ENCODE measurements at places on chromosomes 1 and 21. TPM values are rescaled to one million over a fixed set of nuclear protein-coding genes. Genes with fewer than 3 reads are reported as not detected.

Gene MARK1
- total RNA-seq = 4.1 TPM

Gene COG2
- 28.6 TPM for total RNA-seq

Gene GIPC2
- total RNA-seq = 0.10 TPM

Gene ARMH1
- total RNA-seq = 1.7 TPM

DNA sequence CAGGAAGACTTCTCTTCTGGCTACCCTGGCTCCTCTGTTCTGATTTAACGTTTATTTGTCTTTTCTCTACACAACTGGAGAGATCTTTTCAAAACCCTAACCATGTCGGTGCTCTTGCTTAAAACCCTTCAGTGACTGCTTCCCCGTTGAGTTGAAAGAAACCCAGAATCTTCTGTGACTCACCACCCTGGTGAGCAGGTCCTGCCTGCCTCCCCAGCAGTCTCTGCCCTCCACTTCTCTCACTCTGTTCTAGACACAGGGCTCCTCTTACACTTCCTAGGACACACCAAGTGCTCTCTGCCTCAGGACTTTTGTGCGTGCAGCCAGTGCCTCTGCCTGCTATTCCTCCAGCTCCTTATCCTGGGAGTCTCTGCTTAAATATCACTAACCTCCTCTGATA, 131.4 kb downstream of the IER5 start:
- H3K4me3 ChIP-seq = no peak overlapping the region
- no peaks in the 10 kb centered on the region for H3K36me3 ChIP-seq
- no peaks in the 10 kb centered on the region for H3K4me1 ChIP-seq
- no peak for DNase-seq
- H3K27me3 ChIP-seq = peaks cover 16% of the 10 kb centered on the region
- H3K27ac ChIP-seq = no peak overlapping the region

- peaks cover 49% of the 10 kb centered on the region for H3K27me3 ChIP-seq
- H3K4me1 ChIP-seq = peaks cover 3% of the 10 kb centered on the region
- peak overlapping the region; percentile 54 for H3K4me3 ChIP-seq
- DNase-seq = no peak
These were observed 976 bp upstream of the BMP8B start for GRCh38 chr1:39789571-39790110.

DNA sequence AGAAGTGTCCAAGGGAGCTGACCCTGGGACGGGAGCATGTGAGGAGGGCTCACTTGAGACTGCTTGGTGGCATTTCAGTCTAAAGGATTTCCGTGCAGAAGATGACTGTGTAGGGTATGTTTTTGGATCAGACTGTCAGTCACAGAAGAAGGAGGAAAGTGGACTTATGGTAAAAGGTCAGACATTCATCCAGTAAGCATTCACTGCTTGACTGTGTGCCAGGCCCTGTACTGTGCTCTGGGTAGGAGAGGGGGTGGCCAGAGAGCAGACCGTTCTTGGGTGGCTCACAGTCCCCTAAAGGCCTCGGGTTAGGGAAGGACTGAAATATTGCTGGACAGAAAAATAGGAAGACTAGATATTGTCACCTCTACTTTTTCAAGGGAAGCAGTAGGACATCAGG, 2.1 kb upstream of the SERINC2 start:
- peaks cover 21% of the 10 kb centered on the region for H3K27me3 ChIP-seq
- no peak for DNase-seq
- no peaks in the 10 kb centered on the region for H3K36me3 ChIP-seq
- no peak overlapping the region for H3K27ac ChIP-seq
- H3K4me3 ChIP-seq = no peak overlapping the region

DNA sequence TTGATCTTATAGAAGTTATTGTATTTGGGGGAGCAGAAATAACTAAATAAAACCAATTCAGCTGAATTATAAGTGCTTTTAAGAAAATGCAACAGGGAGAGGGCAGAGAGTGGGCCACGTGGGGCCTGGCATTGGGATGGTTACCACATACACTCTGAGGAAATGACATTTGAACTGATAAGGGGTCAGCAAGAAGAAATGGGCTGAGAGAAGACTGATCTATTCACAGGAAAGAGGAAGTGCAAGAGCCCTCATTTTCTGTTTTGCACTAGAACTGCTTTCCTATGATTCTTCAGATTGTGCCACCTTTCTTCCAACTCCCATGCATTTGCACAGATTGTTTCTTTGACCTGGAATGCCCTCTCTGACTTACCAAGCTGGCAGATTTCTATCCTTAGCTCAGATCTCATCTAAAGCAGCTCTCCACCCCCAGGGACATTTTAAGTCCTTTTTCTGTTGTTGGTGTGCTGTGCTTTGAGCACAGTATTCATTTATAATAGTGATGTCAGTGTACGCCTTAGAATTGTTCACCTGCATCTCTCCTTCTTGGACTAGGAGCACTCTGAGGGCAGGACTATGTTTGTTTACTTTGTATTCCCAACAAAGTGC, 115.9 kb downstream of the FGGY start:
- H3K27ac ChIP-seq = no peak overlapping the region
- H3K4me1 ChIP-seq = peaks cover 38% of the 10 kb centered on the region
- no peaks in the 10 kb centered on the region for H3K27me3 ChIP-seq

- peaks cover 37% of the 10 kb centered on the region for H3K36me3 ChIP-seq
- H3K4me3 ChIP-seq = peak overlapping the region; percentile 92
- no peaks in the 10 kb centered on the region for H3K27me3 ChIP-seq
- H3K4me1 ChIP-seq = peaks cover 42% of the 10 kb centered on the region
- H3K27ac ChIP-seq = peak overlapping the region; percentile 97
These were observed 1.2 kb downstream of the RSRP1 start for GRCh38 chr1:25245809-25246599.

DNA sequence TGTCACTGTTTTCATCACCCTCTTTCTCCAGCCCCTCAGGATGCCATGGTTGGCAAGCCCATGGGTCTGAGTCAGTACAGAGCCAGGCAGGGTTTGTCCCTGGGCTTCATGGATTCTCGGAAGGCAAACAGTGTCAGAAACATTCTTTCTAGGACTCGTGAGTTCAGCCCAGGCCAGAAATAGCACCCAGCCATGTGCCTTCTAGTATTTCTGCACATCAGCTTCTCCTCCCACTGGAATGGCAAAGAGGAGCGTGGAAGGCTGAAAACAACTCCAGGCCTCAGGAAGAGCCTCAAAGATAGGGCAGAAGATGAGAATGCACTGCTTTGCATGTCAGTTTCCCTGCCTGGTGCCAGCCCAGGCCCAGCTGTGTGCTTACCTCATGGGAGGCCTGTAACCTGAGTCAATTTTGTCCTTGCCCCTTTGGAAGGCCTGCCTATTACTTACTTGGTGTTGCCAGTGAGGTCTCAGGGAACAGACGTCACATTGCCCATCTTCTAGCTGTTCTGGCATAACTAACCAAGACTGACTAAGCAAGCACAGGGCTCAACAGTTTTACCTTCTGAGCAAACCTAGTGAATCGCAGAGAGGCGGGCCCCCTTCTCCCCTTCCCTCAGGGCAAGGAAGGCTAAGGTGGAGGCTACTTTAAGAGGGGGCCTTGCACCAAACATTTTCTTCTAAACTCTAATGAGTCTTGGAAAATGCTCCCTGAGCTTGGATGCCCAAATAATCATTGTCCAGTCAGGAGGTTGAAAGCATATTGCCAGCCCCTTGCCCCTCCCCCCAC, 42.4 kb downstream of the GLUL start:
- peaks cover 12% of the 10 kb centered on the region for H3K4me1 ChIP-seq
- no peak for DNase-seq
- H3K4me3 ChIP-seq = no peak overlapping the region
- H3K27ac ChIP-seq = peak overlapping the region; percentile 94
- peaks cover 1% of the 10 kb centered on the region for H3K36me3 ChIP-seq

- H3K27me3 ChIP-seq = no peaks in the 10 kb centered on the region
- no peaks in the 10 kb centered on the region for H3K36me3 ChIP-seq
- H3K27ac ChIP-seq = no peak overlapping the region
- DNase-seq = no peak
These were observed 548.8 kb upstream of the ZP4 start for GRCh38 chr1:238439511-238439910.

DNA sequence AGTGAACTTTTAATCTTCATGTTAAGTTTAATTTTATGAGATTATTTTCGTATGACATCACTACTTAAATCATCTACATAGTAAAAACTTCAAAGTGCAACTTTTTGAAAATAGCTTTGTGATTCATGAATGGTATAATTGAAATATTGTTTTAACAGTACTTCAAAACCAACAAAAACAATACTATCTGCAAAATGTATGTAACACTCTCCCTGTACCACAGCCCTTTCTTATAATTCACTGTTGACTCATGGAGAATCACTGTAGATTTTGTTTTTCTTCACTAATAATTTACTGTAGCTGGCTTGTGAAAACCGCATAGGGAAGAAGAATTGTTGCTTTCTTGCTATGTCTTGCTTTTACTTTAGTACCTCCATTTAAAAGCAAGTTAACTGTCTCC, 301.4 kb upstream of the ADAMTS5 start:
- H3K27ac ChIP-seq = no peak overlapping the region
- no peaks in the 10 kb centered on the region for H3K36me3 ChIP-seq
- DNase-seq = no peak
- no peak overlapping the region for H3K4me3 ChIP-seq

GRCh38 chr1:109905491-109905890, 5.2 kb upstream of the CSF1 start:
- H3K4me3 ChIP-seq = no peak overlapping the region
- H3K27ac ChIP-seq = no peak overlapping the region
- no peak for DNase-seq
- peaks cover 5% of the 10 kb centered on the region for H3K27me3 ChIP-seq
- peaks cover 10% of the 10 kb centered on the region for H3K4me1 ChIP-seq

DNA sequence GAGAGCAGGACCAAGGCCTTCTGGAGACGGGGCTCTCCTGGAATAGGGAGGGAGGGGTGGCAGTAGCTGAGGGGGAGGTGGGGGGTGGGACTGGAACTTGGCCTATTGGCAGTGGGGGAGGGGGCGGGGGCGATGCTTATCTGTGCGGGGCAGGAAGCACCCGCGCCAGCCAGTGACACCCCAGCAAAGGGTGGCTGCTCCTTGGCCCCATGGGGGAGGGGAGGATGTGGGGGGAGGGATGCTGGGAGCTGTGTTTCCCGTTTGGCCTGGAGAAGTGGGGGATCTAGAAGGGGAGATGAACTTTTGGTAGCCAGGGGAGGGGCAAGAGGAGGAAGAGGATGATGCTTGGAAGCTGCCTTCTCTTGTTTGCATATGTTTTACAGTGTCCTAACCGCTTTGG, 11.0 kb downstream of the ZBTB7B start:
- no peak for DNase-seq
- H3K4me1 ChIP-seq = peaks cover 10% of the 10 kb centered on the region
- H3K27me3 ChIP-seq = no peaks in the 10 kb centered on the region
- H3K27ac ChIP-seq = no peak overlapping the region
- no peak overlapping the region for H3K4me3 ChIP-seq
- H3K36me3 ChIP-seq = peaks cover 3% of the 10 kb centered on the region

- peaks cover 2% of the 10 kb centered on the region for H3K36me3 ChIP-seq
- H3K27me3 ChIP-seq = no peaks in the 10 kb centered on the region
- no peak overlapping the region for H3K4me3 ChIP-seq
These were observed 44.4 kb downstream of the KCNH1 start for GRCh38 chr1:211089536-211089935.

DNA sequence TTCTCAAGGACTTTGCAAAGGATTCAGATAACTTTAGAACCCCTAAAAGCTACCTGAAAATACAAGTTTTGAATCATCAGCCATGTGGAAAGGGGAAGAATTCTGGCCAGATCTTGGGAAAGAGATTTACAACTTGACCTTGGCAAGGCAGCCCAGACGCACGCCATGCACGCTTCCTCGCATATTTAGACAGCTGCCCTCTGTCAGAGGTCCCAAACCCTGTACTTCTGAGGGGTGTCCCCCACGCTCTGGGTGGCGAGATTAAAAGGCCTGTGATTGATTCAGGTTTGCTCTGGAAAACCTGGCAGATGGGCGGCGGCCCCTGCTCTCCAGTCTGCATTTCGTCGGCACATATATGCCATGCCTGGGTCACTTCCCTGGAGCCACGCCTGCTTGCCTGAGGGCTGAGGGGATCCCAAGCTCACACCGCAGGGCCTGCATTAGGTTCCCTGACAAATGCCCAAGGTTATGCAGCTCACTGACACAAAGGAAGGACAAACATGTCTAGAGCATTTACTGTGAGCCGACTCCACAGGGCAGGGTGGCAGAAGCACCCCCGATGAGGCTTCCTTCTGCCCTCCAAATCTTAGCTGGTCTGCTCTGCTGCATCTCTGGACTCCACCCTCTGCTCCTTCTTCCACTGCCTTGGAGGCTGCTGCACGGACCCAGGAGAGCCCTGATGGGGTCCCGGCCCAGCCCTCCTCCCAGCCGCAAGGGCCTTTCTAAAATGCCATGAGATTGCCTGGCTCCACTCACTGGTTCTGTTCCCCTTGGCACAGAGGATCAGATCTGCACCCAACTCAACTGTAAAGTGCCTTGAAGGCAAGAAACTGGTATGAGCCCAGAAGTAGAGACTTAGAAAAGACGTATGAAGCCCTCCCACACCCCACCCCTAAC, 103.9 kb downstream of the BCAR3 start:
- H3K27ac ChIP-seq = no peak overlapping the region
- peaks cover 48% of the 10 kb centered on the region for H3K4me1 ChIP-seq
- no peak overlapping the region for H3K4me3 ChIP-seq
- H3K36me3 ChIP-seq = peaks cover 13% of the 10 kb centered on the region
- no peaks in the 10 kb centered on the region for H3K27me3 ChIP-seq

All from chondrocyte (in vitro differentiated cells).